ENCODE measurements at places on chromosomes 2 and 18.

- DNase-seq: no peak
Measured at GRCh38 chr2:97758131-97758705, 44.8 kb downstream of the ZAP70 start.

GRCh38 chr2:230881840-230882239, 17.1 kb downstream of the ITM2C start:
- DNase-seq: no peak

- peak; percentile 47 for DNase-seq
Measured at GRCh38 chr2:63553049-63553448, 35.2 kb downstream of the WDPCP start.

DNA sequence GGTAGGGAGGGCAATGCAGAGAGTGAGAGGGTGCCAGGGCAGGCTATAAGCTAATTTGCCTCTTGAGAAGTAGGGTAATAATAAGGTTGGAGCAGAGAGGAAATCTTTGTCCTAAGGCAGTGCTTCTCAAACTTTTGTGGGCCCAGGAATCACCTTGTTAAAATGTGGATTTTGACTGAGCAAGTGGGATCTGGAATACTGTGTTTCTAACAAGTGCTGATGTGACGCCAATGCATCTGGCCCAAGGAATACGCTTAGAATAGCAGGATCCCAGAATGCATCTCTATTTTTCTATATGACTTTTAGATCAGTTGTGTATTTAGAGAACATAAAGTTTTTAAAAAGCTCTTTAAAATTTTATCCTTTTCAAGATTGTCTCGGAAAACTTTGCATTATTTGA, 29.7 kb upstream of the GTF2A1L start:
- DNase-seq: no peak

DNA sequence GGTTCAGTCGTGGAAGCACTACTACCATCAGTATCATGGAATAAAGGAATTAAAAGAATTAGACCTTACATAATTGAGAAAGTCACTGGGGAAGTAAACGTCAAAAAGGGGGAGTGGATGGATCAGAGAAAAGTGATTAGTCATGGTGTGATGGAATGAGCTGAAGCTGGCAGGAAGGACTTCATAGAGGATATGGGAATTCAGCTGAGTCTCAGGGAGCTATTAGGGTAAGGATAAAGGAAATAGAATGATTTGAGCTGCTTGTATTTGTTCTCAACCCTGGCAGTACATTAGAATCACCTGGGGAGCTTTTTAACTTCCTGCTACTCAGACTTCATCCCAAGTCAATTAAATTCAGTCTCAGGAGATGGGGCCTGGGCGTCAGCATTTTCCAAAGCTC, 53.4 kb upstream of the SETBP1 start:
- DNase-seq: peak; percentile 79

DNA sequence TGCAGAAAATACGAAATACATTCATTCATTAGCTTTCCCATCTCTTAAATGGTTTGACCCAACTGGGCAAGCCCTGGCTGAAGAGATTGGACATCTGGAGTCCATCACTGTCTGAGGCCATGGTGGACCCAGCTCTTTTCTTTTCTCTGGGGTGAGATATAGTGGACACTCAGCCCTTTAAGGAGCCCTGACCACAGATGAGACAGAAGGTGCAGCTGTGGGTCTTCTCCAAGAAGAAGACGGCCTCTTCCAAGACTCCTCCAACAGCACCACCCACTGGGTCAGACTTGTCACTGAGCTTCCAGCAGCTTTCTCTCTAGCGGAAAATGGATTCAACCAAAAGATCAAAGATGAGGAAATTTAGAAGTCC, 27.2 kb downstream of the TWIST2 start:
- no peak for DNase-seq

- DNase-seq: no peak
Measured at GRCh38 chr2:136764452-136765255, 691 bp upstream of the THSD7B start.

DNA sequence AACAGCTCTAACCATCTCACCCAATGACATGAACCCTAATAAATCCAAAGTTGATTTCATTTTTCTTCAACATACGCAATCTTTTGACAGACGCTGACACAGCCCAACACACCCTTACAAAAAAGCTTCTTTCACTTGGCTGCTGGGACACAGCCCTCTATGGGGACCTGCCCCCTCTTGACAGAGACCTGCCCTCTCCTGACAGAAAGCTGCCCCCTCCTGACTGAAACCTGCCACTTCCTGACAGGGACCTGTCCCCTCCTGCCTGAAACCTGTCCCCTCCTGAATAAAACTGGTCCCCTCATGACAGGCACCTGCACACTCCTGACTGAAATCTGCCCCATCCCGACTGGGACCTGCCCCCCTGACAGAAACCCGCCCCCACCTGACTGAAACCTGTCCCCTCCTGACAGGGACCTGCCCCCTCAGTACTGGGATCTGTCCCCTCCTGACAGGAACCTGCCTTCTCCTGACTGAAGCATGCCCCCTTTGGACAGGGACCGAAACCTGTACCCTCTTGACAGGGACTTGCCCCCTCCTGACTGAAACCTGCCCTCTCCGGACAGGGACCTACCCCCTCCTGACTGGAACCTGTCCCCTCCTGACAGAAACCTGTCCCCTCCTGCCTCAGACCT, 87.9 kb downstream of the PXDN start:
- no peak for DNase-seq
